ENCODE measurements at places on chromosomes 6 and 20.

DNA sequence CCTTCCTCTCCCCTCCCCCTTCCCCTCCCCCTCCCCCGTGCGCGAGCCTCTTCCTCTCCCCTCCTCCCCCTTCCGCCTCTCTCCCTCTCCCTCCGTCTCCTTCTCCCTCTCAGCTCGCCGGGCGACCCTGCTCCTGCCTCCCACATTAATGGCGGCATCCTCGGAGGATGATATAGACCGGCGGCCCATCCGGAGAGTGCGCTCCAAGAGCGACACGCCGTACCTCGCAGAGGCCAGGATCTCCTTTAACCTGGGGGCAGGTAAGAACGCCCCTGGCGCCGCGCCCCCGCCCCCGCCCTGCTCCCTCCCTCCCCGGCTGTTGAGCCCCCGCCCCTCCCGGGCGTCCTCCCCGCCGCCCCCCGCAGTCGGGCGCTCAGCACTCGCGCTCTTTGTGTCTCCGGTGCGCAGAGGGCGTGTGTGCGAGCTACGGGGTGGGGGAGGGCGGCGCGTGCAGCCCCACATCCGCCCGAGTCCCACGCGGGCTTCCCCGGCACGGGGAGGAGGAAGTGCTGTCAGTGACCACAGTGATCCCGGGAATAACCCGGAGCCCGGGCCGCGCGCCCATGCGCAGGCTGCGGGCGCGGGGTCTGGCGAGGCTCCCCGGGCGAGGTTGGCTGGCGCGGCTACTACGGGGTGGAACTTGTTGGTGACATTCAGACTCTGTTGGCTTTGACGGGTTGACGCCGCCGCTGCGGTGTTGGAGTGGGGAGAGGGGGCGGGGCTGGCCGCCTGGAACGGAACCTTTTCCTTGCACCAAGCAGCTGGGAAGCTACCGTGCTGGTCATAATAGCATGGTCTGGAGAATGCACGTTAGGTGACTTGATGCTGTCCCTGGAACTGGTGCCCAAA lies 33.2 kb downstream of the PHACTR1 start:
- DNase-seq, result no peak

GRCh38 chr6:151275121-151275520 lies 35.4 kb downstream of the AKAP12 start:
- DNase-seq, result no peak

- DNase-seq, result no peak
Observed at GRCh38 chr6:151322570-151322969, 68.8 kb downstream of the ZBTB2 start.

DNA sequence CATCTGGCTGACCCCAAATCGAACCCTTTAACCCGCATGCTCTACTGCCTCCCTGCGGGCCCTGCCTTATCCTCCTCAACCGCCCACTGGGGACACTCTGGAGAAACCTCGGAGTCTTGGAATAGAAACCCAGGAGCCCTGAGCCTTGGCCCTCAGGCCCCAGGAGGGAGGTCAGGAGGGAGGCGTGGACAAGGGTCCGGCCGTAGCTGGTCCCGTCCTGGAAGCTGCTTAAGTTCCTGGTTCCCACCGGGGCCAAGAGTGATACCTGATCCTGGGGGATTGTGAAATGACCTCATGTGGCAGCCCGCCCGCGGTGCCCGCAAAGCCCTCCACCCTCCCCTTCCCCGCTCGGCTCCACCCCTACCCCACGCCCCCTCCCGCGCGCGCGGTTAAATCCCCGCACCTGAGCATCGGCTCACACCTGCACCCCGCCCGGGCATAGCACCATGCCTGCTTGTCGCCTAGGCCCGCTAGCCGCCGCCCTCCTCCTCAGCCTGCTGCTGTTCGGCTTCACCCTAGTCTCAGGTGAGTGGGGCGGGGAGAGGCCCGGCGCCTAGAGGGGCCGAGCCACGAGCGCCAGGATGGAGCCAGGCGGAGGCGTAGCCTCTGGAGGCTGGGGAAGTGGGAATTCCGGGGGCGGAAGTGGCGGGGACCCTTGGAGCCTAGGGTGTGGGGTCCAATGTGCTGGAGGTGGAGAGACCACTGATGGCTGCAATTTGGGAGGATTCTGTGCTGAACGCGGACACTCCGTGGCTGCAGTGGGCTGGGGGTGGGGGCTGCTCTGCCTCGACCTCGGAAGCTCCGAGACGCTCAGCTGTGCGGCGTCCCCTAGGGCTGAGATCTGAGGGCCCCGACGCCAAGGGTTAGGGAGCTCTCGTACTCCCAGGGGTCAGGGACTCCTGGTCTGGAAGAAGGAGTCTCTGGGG lies at the start of gene WFDC2:
TSS of gene WFDC2 (plus strand) at position 418 of the 926 bp plus-strand sequence. CDS start at position 447, 29 bp downstream.
- DNase-seq, result no peak

- DNase-seq, result no peak
Observed at GRCh38 chr6:33452496-33452895, 1.9 kb upstream of the ZBTB9 start.

DNA sequence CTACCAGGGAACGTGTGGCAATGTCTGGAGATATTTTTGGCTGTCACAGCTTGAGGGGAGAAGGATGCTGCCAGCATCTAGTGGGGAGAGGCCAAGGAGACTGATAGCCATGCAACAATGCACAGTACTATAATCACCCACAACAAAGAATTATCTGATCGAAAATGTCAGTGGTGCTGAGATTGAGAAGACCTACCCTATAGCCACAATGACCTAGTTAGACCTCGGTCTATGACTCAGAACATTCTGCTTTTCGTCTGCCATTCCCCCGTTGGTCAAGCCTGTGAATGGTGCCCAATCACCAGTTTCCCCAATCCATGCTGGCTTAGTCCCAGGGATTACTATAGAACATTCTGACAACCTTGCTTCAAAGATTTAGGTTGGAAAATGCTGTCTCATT lies 93.5 kb downstream of the TMEM200A start:
- DNase-seq, result no peak

DNA sequence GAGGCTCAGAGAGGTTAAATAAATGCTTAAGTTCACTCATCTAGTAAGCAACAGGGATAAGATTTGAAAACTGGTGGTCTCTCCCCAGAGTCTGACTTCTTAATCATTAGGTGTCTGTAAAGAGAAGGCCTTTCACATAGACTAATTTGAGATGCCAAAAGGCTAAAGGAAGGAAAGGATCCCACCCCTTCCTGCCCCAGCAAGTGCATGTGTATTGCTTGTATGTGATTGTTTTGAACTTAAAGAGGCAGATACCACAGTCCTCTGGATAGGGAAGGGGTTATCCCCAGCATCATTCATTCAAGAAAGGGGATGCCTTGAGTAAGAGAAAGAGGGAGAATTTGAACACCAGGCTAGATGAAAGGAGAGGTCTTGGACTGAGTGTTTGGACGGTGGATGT lies 192.0 kb downstream of the OGFRL1 start:
- no peak for DNase-seq

GRCh38 chr20:38892091-38892981 lies 33.9 kb upstream of the FAM83D start:
- DNase-seq, result no peak

DNA sequence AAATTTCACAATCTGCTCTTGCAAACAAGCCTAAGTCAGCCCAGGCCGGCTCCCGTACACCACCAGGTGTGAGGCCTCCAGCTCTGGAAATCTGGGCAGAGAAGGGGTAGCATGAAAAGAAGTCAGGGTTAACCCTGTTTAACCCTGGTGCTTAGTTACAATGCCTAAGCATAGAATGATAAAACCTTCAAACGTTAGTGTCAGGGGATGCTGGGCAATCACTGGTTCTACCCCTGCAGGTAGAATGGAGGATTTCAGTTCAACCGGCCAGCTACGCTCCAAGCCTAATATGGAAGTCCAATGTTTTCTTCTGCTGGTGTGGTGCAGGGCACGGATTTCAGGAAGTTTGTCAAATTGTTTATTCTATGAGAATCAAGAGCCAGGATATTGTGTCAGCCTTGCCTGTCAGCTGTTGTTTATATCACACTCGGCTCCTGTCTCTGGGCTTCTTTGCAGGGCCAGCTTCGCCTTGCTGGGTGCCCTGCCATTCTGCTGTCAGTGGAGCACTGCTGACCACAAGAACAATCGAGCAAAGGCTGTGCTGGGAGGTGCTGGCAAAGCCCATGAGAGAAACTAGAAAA lies 20.2 kb upstream of the CD93 start:
- DNase-seq, result no peak

DNA sequence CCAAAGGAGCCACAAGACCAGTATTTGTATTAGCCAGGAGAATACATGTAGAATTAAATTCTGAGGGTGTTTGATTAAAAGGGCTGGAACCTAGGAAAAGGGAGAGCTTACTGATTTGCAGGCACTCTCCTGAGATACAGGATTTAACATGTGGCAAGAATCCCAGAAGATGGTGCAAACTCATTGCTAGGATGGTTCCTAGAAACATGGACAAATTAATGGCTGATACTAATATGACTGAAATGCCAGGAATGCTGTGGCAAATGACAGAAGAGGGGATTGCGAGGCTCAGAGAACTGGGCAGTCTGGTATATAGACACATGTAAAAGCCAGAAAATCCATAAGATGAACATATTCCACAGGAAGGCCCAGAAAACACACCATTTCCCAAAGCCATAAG lies 118.1 kb downstream of the RWDD2A start:
- DNase-seq, result no peak
